ENCODE measurements at places on chromosomes 2 and 18.

DNA sequence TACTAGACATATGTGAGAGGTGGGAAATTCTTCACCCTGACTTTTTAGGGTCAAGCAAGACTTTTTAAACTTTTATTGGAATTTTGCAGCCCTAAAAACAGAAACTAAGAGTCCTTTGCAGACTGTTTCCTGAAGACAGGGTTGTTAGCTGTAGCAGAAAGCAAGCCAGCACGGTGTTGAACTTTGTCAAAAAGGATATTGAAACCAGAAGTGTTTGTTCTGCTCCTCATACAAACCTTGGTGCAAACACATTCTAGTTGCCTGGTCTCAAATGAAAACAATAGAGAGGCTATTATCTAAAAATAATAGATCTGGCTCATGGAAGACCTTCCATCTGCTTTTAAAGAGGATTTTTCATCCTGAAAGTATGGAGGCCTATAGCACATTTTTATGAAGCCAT lies 65.8 kb upstream of the IGFBP5 start:
- no peak for DNase-seq

DNA sequence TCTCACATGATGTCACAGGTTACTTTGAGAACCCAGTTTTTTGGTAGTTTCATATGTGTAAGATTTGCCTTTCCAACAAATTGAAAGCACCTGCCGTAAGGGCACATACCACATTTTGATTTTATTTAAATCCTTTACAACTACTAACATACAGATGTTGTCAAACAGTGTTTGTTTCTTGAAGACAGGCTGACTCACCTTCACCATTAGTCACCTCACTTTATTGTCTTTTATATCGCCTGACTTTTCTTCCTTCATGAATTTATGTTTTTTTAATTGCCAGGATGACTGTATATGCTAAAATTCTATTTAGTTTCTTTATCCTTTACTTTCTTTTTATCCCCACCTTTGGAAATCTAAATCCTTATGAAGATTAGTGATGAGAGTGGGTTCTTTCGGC lies 886.7 kb downstream of the SUCLG1 start:
- DNase-seq = no peak

- DNase-seq = no peak
These were observed 1074.7 kb upstream of the NXPH2 start for GRCh38 chr2:139854769-139855483.

DNA sequence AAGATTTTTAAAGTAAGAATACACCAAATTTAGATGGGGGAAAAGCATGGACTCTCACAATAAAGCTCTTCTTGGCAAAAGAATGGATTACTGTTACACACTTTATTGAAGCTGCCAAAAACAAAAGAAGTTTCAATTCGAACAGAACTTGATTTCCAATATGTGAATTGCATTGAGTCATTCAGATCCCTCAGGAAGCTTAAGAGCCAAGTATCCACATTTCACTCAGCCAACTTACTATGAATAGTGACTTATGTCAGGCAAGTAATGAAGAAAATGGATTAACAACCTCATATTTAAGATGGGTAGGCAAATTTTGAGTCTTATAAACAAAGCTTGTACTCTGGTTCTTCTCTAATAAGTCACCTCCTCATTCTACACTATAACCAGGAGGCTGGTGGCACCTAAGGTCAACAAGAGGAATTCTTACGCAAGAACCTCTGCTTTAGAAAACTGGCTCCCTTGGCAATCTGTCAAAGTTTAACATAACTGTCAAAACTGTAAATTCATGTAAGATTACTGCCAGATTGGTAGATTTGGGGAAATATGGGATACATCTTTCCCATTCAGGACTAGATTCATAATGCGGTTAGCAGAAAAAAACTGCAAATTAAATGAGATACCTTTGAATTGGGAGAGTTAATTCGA lies 6.0 kb downstream of the HADHA start:
- no peak for DNase-seq

- DNase-seq = no peak
These were observed 28.0 kb downstream of the DNER start for GRCh38 chr2:229686122-229686919.

- DNase-seq = no peak
These were observed 136.5 kb downstream of the TXNL1 start for GRCh38 chr18:56501896-56502295.

GRCh38 chr2:143451642-143452281 lies 322.5 kb downstream of the ARHGAP15 start:
- DNase-seq = peak; percentile 27

DNA sequence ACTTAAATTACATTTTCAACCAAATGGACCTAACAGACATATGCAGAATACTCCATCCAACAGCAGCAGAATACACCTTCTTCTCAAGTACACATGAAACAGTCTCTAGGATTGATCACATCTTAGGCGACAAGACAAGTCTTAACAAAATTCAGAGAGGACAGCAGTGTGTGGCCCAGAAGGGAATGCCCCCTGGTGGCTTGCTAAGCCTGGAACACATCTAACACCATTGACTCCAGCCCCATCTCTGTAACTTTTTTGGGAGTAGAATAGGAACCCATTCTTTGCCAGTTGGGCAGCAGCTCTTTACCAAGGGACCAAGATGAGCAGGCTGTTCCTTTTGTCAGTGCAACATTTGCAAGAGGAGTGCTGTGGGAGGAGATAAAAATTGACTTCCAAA lies 249.9 kb downstream of the PLCL1 start:
- no peak for DNase-seq

GRCh38 chr18:45901654-45902210 lies 65.4 kb downstream of the EPG5 start:
- DNase-seq = no peak

Data from GDM1 (cell line).